ENCODE measurements at places on chromosomes 12 and 14.

- no peak for DNase-seq
These were observed 287.8 kb downstream of the NAV3 start for GRCh38 chr12:78118486-78118885.

DNA sequence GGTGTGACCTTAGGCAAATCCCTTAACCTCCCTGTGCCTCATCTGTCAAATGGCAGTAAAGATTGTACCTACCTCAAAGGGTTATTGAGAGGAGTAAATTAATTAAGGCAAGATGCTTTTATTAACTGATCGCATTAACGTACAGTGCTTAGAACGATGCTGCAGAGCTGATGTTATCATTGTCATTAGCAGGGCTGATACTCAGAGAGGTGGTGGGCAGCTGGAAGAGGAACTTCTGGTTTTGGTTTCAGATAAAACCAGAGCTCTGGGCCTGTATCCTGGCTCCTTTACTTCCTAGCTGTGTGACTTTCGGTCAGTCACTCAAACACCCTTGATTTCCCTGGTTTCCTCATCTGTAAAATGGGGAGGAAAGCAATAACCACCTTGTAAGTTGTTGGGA is 55.1 kb downstream of the CALM1 start:
- DNase-seq: no peak

- no peak for DNase-seq
These were observed 218.6 kb upstream of the ATP2B1 start for GRCh38 chr12:89927226-89927698.

DNA sequence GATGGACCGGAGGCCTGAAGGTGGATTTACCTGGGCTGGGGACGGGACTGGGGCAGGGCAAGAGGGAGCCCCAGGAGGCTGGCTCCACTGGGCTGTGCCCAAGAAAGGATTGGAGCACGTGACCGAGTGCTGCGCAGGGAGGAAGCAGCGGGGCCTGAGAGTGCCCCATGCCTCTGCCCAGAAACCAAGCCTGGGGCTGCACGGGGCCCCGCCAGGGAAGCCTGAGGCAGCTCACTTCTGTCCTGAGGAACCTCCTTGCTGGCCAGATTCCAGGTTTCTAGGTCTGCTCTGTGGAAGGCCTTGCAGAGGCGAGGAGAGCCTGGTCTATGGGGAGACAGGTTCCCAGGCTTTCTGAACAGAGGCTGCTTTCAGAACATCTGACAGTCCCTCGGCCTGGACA is 10.4 kb downstream of the NGB start:
- no peak for DNase-seq

DNA sequence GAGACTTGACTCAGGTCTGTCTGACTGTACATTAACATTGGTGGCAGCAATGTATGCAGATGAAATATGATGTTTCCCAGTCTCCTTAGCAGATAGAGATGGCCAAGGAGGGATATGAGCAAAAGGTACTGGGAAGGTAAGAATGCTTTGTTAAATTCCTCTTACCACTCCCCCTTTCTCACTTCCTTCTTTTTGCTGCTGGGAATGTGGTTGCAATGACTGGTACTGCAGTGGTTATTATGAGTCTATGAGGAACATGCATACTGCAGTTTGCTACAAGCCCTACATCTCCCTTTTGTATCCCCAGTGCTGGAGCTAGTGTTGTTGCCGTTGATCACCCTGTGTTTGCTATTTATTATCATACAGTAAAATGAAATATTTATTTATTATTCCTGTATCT is 35.9 kb downstream of the ALDH1L2 start:
- no peak for DNase-seq

DNA sequence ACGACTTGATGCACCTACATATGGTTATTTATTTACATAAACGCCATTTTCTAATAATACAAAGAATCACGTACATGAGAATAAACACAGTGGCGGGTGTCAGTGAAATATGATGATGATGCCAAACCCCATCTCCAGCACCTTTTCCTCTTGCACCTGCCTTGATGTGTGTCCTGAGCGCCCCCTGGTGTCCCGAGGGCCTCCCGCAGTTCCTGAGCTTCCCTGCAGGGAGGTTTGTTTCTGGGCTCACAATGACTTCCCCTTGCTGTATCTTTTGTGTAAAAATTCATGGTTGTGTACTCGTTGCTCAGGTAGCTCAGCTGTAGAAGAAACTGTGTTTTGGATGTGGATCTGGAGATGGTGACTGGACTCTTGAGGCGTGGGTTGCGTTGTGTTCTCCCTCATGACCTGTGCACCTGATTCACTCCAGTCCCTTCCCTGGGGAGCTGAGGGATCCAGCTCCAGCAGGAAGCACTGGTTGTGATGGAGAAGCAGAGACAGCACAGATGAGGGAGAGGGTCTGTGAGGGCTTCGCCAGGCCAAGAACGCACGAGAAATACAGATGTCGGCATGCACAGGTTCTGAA is 1037.8 kb downstream of the TMEM121 start:
- DNase-seq: peak; percentile 41

- no peak for DNase-seq
These were observed 11.9 kb downstream of the TGFB3 start for GRCh38 chr14:75969891-75970290.

GRCh38 chr12:40647651-40648050 is 44.6 kb upstream of the CNTN1 start:
- DNase-seq: no peak

DNA sequence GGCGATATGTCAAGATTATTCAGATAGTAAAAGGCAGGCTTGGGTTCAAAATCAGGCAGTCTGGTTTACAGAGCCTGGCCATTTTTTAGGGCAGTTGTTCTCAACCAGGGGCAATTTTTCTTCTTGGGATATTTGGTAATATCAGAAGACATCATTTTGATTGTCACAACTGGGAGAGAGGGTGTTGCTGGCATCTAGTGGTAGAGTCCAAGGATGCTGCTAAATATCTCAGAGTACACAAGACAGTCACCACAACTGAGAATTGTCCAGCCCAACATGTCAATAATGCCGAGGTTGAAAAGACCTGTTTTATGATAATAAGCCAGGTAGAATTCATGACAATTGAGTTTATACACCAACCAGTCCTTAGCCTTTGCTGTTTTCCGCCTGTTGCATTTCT is 733.9 kb downstream of the NRXN3 start:
- DNase-seq: no peak

DNA sequence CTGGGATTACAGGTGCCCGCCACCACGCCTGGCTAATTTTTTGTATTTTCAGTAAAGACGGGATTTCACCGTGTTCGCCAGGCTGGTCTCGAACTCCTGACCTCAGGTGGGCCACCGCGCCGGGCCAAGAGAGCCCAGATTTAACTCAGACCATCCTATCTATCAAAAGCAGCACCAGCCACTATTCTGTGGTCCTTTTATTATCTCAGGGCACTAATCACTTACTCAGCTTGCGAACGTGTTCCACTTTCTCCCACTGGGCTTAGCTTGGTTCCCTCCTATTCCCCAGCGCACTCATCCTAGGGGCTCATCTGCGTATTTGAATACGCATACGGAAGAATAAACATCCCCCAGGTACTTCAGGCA is 16.2 kb upstream of the AACS start:
- no peak for DNase-seq

Measured in T-helper 17 cell (primary cell).